Stimulated activated naive CD8-positive, alpha-beta T cell treated with anti-CD3 and anti-CD28 coated beads, Interleukin-15, amount 100 ng/mL, for 72 hours (primary cell): ENCODE measurements at places on chromosomes 12 and 14.

GRCh38 chr12:66688846-66689439, 10.1 kb upstream of the GRIP1 start:
- DNase-seq = peak; percentile 33

DNA sequence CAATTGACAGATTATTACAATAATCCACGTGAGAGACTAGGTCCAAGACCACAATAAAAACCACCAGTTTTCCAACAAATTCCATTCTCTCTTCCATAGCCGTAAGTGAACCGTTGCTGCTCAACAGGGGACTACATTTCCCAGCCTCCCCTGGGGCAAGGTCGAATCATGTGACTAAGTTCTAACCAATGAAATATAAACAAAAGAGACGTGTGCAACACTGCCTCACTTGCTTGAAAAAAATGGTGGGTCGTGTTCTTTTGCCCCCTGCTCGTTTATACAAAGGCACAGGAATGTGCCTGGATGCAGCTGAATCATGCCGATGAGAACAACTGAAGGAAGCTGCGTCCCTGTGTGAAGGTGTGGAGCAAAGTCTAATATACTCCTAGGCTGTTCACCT, 51.1 kb downstream of the HSPB8 start:
- DNase-seq = no peak

DNA sequence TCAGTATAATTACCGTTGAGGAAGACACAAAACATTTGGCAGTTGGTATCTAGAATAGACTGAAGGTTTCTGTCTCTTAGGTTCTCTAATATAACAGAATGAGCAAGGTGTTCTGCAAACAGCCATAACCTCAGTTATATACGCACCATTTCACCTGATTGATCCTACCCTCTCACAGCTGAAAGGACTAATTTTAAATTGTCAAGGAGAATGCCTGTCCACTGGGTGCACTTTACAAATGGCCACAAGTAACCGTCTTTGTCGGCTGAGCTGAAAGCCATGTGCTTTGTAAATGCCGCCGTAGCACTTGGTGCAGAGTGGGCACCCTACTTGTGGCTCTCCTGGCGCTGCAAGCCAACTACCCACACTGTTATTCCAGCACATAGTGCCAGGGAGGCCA, 466.3 kb downstream of the AACS start:
- no peak for DNase-seq

DNA sequence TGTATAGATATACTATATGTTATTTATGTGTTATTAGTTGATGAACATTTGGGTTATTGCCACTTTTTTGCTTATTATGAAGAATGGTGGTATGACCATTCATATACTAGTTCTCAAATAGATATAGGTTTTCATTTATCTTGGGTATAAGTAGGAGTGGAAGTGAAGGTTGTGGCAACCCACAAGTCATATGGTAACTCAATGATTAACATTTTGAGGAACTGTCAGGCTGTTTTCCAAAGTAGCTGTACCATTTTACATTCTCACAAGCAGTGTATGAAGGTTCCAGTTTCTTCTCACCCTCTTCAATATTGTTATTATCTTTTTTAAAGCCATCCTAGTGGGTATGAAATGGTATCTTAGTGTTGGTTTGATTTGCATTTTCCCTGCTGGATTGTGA, 19.0 kb upstream of the MSRB3 start:
- DNase-seq = no peak
